ENCODE measurements at places on chromosomes 11 and 22.

DNA sequence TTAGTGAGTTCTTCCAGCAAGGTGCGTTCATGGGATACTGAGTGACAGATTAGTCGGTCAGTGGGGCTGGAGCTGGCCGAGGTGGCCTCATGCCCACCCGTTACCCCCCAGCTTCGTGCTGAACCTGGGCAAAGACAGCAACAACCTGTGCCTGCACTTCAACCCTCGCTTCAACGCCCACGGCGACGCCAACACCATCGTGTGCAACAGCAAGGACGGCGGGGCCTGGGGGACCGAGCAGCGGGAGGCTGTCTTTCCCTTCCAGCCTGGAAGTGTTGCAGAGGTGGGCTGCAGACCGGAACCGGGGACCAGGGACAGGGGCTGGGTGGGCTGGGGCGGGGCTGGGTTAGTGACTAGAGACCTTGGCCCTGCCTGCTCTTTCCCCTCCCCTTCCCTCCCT lies 2.9 kb downstream of the LGALS1 start:
- DNase-seq: no peak

DNA sequence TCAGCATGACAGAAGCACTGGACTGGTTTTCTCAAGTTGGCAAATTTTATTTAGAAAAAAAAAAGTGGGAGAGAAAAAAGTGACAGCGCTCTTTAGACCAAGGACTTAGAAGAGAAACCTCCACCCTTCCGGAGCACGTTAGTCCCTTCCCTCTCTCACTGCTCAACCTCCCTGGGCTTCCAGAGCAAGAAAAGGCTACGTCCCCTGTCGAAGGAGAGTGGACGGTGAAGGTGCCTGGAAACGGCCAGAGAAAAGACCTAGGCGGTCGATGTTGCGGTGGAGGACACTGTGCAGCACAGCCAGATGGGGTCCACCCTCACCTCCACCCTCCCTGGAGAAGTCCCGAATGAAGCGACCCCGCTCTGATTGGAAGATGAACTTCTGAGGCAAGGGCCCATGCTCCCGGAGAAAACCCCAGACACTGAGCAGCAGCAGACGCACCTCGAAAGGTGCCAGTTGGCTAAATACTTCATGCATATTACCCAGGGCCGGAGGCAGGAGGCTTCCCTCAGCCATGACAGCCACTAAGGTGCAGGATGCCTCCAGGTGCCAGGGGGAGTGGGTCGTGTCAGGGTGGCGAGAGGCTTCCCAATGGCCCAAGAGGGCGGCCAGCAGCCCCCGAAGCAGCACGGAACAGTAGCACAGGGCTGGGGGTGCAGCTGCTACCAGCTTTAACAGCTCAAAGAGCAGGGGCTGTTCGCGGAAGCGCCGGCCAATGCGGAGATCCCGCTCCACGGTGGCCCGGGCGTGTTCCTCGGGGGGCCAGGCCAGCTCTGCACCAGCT lies 604 bp upstream of the GANAB start:
- no peak for DNase-seq

- DNase-seq: no peak
These were observed 41.9 kb downstream of the MSANTD4 start for GRCh38 chr11:105979997-105980703.

DNA sequence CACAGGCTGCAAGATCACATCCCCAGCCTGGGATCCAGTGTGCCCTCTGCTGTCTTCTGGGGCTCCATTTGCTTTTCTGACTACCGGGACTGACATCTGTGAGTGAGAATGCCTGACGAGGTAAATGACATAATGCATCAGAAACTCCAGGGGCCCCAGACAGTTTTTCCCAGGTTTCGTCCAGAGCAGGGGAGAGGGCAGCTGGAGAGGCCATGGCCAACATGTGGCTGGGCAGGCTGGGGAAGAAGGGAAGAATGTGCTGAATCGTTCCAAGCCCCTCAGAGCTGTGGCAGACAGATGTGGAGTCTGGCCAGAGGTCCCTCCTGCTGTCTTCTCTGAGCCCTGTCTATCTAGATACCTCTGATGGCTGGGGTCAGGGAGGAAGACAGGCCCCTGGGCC lies 163.9 kb downstream of the TRIM29 start:
- DNase-seq: no peak

- no peak for DNase-seq
These were observed 33.5 kb downstream of the GAB4 start for GRCh38 chr22:16974298-16975084.

DNA sequence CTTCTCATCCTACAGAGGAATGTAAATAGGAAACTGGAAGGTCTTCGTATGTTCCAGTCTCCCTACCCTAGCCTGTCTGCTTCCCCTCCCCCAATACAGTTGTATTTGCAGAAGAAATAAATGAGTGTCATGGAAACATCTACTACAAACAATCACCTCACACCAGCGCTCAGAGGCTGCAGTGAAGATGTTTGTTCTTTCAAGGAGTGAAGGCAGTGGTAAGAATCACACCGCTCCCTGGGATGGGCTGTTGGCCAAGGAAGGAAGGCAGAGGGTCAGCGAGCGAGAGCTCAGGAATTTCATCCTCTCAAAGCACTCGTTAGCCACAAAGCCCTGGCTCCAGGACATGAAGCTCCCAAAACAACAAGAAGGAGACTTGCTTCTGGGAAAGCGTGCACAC lies 1.1 kb upstream of the IGSF9B start:
- no peak for DNase-seq

Measured in kidney epithelial cell (primary cell).